Erythroblast (primary cell): ENCODE measurements at places on chromosomes 1 and 21.

DNA sequence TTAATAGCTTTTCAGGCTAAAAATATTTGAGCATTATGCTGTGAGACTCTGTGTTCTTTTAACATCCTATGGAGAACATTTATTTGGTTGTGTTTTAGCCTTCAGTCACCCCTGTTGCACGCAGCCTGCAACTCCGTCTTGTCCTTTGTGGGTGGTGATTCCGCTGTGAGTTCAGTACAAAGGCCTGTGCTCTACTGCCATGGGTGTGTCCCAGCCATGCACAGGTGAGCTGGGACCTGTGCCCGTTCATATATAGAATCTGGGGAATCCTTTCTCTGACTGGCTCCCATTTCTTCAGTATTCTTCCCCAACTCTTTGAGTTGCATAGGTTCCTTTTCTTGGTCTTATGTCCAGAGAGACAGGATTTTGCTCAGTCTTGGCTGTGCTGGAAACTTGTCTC lies 61.4 kb downstream of the ACTL8 start:
- DNase-seq, result no peak

GRCh38 chr1:65632235-65632634 lies 160.5 kb upstream of the PDE4B start:
- DNase-seq, result no peak

GRCh38 chr1:57066980-57067610 lies 101.3 kb upstream of the C8B start:
- DNase-seq, result peak; percentile 54

DNA sequence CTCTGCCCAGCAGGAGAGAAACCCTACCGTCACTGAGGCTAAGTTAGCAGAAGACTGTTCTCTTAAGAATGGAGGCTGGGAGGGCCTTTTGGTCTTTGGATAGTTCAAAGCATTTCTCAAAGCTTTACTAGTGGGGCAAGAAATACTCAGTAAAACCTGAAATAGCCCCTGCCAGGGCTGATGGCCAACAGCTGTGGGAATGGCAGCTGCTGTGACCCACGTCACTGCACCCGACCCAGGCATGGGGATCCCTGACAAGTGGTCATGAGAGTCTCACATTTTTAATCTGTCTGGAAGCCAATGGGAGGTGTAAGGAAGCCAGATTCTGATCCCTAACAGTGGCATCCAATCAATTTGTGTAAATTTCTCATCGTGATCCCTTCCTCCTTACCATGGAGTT lies 44.5 kb upstream of the ENAH start:
- no peak for DNase-seq

DNA sequence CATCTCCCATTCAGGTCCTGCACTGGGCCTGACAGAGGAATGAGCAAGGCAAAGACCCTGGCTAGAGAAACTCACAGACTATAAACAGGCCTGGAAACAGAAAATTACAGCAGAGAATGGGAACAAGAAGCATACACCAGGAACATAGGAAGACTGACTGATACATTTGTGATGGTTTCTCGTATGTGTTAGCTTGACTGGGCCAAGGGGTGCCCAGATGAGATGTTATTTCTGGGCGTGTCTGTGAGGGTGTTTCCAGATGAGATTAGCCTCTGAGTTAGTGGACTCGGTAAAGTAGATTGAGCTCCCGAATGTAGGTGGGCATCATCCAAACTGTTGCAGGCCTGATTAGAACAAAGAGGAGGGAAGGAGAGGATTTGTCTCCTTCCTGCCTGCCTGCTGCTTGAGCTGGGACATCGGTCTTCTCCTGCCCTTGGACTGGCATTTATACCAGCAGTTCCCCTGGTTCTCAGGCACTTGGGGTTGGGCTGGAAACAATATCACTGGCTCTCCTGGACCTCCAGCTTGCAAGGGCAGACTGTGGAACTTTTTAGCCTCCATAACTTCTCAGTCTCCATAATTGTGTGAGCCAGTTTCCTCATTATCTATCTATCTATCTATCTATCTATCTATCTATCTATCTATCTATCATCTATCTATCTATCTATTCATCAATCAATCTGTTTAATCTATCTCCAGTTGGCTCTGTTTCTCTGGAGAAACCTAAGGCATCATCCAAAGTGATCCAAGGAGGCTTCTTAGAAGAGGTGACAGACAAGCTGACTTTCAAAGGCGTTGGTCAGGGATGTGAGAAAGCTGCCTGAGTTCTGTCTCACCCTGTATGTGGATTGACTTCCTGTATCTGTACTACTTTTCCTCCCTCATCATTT lies 9.7 kb upstream of the FOXO6 start:
- DNase-seq, result no peak
